Activated T-helper 1 cell treated with anti-CD3 and anti-CD28 coated beads, Interleukin-2, amount 50 U/mL, for 16 hours (primary cell): ENCODE measurements at places on chromosomes 7 and 10.
A peak's percentile ranks its signal among the peaks of the same experiment; 100 is the strongest.

- no peak for DNase-seq
Measured at GRCh38 chr7:128891110-128891941, 19.2 kb downstream of the KCP start.

DNA sequence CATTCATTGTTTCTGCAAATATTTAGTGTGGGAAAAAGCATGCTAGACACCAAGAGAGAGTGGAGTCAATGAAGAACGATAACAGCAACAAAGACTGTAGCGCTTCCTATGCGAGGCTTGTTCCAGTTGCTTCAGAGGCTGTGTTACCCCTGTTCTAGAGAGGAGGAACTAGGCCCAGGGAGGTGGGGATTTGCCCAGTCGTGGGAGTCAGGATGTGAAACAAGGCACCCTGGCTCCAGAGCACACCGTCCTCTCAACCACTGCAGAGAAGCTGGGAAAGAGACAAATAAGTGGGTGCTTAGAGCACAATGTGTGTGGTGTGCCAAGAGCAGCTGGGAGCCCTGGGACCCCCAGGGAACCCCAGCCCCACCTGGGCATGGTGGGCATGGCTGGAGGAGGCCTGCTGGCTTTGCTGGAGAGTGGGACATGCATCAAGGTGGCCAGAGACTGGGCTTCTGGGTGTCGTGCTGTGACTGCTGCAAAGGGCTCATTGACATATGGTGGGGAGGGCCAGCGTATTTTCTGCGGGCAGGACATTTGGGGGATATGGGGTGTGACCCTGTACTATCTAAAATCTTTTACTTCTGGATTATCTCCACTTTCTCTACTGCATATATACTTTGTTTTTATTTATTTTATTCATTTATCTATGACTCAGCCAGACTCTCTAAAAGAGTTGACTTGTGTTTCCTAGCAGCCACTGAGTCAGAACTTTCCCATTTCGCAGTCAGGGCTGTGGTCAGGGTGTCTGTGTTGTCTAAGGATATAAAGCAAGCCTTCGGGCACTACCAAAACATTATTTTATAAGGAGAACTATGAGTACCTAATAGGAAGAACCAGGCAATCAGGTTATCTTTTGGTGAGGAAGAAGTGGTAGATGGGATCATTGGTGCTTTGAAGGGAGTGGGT is 95.4 kb downstream of the TCF7L2 start:
- DNase-seq: no peak

DNA sequence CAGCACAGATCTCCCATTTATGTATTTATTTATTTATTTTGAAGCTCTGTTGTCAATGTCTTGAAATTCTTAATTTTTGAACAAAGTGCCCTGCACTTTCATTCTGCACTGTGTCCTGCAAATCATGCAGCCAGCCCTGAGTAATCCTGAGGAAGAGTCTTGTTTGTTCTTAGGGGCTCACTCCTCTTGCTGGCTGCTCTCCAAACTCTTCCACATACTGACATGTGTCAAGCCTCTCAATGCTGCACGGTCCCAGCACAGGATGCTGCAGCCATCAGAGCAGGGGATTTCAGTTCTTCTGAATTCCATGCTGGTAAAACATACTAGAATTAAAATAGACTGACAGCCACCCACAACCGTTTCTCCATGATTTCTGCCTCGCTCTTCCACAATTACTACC is 207.2 kb downstream of the PARD3 start:
- no peak for DNase-seq

- no peak for DNase-seq
Measured at GRCh38 chr10:19702215-19702614, 114.0 kb upstream of the PLXDC2 start.

- no peak for DNase-seq
Measured at GRCh38 chr10:95260909-95261552, 29.8 kb downstream of the PDLIM1 start.

- no peak for DNase-seq
Measured at GRCh38 chr7:144391823-144392255, 11.7 kb downstream of the NOBOX start.

DNA sequence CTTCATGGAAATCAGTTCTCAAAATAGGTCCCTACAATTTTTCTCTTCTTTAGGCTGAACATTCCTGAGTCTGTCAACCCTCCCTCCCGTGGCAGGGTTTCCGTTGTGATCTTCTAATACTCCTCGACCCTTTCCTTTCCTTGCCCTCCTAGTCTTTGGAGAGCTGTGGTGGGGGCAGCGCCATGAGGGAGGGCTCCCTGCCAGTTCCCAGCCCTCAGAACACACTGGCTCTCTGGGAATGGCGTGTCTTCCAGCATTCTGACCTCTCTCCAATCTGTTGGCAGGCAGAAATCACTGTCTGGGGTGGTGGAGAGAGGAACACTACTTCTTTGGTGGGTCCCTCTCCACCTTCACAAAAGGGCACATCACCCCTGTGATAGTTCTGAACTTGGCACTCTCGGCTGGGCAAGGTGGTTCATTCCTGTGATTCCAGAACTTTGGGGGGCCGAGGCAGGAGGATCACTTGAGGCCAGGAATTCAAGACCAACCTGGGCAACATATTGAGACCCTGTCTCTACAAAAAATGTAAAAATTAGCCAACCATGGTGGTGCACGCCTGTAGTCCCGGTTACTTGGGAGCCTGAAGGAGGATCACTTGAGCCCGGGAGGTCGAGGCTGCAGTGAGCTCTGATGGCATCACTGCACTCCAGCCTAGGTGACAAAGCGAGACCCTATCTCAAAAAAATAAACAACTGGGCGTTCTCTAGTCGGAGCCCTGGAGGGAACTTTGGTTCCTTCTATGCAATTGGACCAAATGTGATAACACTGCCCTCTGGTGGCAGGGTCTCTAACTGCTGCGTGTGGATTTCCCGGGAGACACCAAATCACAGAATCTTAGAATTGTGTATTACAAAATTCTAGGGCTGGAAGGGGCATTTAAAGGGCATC is 13.1 kb upstream of the ARPC1A start:
- DNase-seq: peak; percentile 48

GRCh38 chr10:43824934-43825333 is 176.3 kb upstream of the ZNF32 start:
- DNase-seq: no peak

DNA sequence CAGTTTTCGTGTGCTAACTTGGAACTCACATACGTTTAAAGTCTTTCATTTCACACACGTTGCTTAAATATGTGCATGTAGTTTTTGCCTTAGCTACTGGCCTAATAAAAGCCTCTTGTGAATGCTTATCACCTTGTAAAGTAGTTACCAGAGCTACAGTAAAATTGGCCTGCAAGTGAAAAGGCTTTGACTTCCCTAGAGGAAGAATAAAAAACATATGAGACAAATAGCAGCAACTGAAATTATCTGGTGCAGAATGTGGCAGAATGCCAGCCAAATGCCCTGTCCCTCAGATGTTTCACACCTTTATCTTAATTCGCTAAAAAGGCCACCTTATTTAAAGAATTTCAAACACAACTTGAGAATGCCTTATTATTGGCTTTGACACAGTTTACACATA is 28.1 kb upstream of the RPA3 start:
- DNase-seq: no peak

- DNase-seq: no peak
Measured at GRCh38 chr10:110013630-110014293, 6.0 kb downstream of the ADD3 start.

DNA sequence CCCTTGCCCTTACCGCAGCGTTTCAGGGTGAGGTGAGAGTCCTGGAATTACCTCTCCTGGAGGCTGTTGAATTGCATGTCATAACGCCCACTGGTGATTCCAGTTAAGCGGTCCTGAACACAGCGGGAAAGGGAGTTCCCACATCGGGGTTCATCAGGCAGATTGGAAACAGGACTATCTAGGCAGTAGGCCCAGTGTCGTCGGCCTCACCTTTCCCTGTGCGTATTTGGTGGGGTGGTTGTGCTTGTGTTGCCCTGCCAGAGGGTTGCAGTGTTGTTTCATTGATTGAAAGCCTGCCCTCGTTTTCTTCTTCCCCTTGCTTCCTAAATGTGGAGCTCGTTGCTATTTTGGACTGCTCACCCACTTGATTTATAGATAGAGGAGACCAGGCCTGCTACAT is 10.6 kb upstream of the SUN1 start:
- no peak for DNase-seq

- no peak for DNase-seq
Measured at GRCh38 chr7:110607050-110607857, 483.7 kb upstream of the LRRN3 start.

GRCh38 chr10:20144268-20144667 is 328.0 kb downstream of the PLXDC2 start:
- no peak for DNase-seq

- no peak for DNase-seq
Measured at GRCh38 chr10:104297697-104298660, 29.0 kb downstream of the GSTO2 start.

DNA sequence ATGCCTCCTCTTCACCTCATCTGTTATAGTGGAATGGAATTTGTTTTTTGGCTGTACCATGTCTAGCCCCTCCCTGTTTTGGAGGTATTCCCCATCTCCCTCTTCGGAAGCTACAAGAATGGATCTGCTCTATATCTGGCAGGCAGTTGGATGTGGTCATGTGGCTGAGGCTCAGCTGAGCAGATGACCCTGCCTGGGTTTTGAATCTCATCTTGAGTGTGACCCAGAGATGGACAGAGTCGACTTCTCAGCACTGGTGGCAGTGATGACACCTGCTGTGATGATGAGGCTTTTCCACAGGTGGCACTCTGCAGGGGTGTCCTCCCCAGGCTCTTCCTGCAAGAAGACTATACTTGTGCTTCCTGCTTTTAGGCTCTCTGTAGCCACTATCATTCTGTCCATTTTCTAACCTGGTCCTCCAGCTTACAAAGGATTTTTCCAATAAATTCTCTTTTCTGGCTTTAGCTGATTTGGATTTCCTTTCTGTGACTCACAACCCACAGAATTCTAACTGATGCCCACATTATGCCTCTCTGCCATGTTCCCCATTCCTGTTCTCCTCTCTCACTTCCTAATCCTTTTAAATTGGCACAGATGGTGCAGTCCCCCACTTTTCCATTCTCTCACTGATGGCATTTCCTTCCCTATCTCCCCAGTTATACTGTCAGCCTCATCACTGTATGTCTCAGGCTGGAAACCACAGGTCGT is 7.5 kb upstream of the ARHGAP22 start:
- no peak for DNase-seq

- DNase-seq: no peak
Measured at GRCh38 chr7:135095450-135095849, 52.4 kb upstream of the TMEM140 start.

DNA sequence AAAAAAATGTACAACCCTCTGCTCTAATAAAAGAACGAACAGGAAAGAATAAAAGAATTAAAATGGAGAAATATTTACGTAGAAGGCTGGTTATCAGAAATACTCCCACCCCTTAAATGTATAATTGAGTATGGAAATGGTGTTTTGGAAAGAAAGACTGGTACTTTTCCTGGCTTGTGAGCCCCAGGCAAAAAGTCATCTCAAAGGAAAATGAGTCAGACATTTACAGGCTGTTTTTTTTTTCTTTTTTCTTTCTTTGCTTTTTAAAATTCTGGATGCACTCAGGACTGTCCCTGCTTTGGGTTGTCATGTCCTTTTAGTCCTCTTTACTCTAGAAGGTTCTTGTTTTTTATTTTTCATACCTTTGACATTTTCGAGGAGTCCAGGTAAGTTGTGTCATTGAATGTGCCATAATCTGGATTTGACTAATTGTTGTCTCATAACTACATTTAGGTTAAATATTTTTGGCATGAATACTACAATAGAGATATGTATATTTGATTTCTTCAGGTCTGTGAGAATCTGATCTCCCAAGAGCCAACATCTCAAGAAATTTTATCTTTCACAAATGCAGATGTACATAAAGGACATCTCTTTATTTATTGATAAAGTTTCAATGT is 313.0 kb upstream of the GLI3 start:
- DNase-seq: no peak
